ENCODE measurements at places on chromosomes 1 and 21.

GRCh38 chr1:159980786-159981185 is 26.7 kb upstream of the SLAMF9 start:
- DNase-seq = no peak

DNA sequence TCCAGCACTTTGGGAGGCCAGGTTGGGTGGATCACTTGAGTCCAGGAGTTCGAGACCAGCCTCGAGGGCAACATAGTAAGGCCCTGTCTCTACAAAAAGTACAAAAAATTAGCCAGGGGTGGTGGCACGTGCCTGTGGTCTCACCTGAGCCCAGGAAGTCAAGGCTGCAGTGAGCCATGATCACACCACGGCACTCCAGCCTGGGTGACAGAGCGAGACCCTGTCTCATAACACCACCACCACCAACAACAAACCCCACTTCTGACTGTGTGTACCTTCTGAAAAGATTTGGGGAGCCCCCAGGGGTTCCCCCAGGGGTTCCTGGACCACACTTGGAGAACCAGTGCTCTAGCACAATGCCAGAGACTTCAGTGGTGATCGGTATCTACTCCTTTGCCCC is 29.9 kb downstream of the NUAK2 start:
- no peak for DNase-seq

DNA sequence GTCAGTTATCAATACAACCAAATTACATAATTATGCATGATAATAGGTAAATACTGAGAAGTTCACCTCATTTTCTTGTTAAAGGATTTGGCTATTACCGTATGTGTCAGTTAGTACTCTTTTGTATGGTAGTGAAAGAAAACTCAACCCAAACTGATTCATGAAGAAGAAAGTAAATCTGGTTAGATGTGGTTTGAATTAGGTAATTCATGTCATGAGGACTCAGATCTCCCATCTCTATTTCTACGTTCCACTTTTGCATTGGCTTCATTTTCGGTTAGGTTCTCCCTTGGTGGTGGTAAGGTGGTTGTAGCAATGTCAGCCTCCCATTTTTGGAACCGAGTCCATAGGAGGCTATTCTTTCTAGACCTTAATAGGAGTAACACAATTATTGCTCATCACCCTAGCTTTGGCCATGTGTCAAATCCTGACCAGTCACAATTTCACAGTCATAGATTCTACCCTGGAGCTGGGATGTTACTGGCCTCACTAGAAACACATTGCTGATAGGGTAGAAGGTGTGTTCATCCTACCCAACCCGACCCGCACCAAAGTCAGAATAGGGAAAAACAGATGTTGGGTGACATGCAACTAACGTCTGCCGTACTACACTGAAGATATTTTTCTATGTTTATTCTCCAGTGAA is 97.6 kb downstream of the OSBPL9 start:
- DNase-seq = no peak

- no peak for DNase-seq
Measured at GRCh38 chr1:185406006-185406690, 89.1 kb upstream of the IVNS1ABP start.

- no peak for DNase-seq
Measured at GRCh38 chr1:91885213-91885715, 687 bp downstream of the TGFBR3 start.

DNA sequence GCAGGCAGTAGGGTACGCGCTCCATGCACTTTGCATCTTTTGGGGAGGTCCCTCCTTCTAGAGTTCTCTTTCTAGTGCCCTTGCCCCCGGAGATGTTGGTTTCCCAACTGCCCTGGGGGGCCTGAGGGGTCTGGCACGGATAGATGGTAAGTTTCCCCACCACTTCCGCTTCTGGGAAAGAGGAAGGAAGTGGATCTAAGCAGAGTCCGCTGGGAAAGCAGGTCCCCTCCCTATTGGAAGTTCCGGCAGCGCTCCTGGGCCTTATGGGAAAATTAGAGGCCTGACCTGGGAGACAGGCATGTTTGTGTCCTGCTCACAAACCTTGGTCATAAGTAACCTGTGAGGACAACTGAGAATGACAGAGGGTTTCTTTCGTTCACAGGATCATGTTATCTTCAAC is 274.4 kb downstream of the RPS6KC1 start:
- DNase-seq = no peak

DNA sequence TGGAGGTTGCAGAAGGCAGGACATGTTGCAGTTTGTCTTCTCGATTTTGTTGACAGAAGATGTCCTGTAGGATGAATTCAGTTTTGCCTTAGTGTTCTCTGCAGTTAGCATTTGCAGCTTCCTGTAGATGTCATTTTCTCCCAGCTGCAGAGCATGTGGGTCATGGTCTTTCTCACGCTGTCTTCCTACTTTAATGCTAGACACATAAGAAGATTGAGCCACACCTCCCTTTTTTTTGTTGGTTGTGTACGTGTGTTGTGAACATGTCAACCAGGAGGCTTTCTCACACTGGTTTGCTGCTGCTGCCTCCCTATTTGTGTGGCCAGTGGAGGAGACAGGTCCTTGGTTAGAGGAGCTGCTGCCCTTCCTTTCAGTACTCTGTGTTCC is 110.7 kb downstream of the VPS13D start:
- no peak for DNase-seq

GRCh38 chr1:210558302-210558701 is 229.6 kb downstream of the HHAT start:
- DNase-seq = peak; percentile 19

DNA sequence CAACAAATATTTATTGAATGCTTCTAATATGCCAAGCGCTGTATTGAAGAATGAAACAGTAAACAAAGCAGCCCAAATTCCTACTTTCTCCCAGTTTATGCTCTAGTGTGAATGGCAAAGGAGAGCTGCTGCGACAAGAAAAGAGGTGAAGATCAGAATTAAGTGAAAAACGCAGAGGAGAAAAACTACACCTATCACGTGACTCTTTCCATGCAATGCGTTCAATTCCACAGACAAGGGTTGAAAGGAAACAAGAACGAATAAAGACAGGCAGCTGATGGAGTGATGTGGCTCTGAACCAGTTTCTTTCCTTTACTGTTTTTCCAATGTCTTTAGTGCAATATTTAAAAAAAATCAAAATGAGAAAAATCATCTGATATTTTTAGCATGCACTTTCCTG is 23.6 kb downstream of the MT1HL1 start:
- DNase-seq = no peak

DNA sequence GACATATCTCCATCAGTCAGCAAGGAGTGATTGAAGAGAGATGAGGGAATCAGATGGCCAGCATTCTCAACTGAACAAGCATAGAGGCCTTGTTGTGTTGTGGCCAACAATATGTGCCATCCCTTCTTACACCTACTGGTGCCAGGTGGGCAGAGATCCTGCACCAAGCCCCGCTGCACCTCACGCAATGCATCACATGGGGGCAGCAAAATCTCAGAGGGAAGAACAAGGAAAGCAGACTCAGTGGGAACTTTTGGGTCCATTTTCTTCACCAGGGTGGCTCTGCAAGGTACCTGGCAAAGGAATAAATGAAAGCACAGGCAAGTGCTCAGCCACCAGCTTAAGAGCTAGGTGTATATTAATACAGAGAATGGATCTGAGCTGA is 33.2 kb downstream of the HSD3B2 start:
- DNase-seq = peak; percentile 19

Data from H4 (cell line).